ENCODE measurements at places on chromosomes 2 and 18.

DNA sequence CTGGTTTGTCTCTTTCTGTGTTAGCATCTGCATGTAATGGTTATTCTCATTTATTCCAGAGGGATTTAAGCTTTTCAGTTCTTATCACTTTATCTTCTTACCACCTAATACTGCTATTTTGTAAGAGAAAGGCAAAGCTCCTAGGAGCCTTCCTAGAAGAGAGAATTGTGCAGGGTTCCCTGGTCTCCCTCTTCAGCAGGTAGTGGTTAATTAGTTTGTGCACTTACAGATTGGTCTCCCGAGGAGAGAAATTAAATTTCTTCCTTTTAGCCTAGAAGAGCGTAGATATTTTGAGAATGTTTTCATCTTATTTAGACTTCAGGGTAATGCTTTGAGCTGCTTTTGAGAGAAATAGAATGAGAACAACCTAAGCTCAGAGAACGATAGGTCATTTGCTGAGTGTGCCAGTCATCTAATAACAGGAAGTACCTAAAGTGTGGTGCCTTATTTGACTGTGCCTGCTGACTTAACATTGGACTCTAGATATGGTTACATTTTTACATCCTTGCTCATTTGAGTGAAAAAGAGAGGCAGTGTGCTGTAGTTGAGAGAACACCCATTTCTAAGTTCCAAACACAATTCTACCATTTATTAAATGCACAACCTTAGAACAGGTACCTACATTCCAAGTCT, 651.4 kb downstream of the STK39 start:
- no peak for DNase-seq

GRCh38 chr18:39772155-39772919, 2182.7 kb upstream of the PIK3C3 start:
- DNase-seq = no peak

DNA sequence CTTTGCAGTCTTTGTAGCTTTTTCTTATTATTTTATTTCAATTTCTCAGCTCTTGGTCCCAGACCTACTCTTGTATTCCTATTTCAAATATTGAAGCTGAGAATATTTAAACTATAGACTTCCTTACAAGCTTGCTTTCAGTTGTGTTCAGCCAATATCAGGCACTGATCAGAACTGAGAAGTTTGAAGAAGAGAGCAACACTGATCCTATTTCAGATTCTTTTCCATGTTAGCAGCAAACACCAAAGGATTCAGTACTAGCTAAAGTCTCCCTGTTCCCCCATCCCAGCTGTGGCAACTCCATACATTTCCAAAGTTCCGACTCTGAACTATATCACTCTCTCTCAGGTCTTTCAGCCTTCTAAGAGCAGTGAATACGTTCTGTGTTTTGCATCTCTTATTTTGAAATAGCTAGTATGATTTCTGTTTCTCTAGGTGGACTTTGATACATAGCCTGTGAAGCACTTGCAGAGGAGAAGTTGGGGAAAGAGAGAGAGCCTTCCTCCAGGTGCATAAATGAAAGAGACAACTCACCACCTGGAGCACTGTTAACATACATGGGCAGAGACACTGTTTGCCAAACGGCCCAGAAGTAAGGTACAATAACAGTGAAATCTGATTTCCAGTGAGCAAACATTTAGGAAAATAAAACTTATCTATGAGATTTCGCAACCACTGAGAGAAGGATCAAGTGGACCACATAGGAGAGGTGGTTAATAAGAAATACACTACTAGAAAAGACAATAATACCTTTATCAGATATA, 135.0 kb upstream of the ZNF804A start:
- no peak for DNase-seq

DNA sequence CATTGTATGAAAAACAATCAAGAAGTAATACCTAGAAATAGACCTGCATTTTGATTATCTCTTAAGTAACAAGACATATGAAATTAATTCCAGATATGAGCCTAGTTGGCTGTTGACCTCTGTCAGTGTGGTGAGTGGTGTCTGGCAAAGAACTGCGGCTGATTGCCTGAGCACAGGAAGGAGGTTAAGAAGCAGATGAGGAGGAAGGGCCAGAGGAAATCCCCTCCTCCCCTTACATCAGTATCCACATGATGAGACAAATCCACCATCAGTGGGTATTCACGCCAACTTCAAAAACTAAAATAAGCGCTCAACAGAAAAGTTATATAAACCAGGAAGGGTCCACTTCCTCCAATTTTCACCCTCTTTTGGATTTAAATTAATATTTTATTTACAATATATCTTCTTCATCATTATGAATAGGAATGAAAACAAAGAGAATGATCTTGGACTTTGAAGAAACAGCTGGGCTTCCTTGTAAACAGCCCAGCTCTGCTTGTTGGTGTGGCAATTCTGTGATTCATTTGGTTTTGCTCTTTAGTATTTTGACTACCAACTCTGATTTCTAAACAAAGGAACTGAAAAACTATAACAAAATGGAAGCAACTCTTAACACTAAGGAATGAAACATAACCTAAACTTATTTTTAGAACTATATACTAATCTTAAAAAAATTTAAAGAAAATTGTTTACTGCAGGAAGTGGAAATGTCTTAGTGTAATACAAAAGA, 27.3 kb downstream of the RFTN2 start:
- DNase-seq = no peak

DNA sequence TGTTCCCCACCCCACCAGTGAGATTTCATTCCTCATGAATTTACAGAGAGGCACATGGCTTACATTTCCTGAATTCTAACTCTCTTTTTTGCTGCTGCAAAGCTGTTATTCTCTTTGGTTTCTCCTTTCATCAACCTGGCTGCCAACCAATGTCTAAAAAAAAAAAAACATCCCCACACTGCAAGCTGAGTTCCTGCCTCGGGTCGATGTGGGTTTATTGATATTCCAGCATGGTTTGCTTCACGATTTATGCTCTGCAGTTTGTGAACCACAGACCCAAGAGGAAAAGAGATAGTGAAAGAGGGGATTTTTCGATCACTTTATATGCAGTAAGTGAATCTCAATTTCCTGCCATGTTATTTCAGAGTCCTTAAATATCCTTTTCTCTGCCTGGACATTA, 363.6 kb downstream of the LPIN1 start:
- DNase-seq = no peak

DNA sequence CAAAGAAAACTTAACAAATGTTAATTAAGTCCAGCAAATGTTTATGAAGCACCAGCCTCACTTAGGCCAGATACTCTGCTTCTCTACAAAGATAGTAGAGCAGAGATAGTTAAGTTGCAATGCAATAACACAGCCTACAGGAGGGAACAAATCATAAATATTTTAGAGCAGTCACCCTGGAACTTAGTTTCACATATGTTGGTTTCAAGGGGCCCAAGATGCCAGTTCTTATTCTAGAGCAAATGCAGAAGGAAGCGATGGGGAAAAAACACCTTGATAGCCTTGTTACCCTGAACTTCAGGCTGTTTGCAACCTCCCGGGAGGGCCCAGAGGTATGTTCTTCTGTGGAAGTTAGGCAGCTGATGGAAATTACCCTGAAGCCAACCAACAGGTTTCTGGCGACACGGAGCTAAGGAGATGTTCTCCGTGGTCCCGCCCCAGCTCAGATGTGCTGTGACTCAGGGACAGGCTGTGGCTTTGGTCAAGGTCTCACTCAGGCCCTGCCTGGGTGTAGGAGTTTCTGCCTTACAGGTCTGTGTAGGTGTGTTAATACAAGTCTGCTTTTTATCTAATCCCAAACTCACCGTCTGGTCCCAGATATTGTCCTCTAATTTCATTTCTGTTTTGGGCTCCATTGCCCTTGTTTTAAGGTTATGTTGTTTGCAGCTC, 3.8 kb downstream of the CTIF start:
- DNase-seq = no peak

DNA sequence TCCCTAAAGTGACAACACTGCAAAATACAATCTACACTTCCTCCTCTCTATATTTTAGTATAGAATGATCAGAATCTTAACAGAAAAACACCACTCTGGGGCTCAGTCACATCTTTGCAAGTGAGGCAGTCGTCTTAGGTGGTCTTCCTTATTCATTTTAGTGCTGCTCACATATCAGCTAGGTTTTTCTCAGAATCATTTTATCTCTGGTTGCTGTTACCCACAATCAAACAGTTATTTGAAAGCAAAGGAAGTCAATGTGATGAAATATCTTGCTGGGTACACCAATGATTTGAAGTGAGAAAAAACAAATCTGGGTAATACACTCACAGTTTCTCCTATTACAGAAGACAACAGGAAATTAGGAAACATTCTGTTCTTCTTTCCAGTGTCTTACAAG, 275.2 kb downstream of the DSEL start:
- DNase-seq = no peak

GRCh38 chr2:225793736-225794550, 394.4 kb downstream of the NYAP2 start:
- DNase-seq = no peak

DNA sequence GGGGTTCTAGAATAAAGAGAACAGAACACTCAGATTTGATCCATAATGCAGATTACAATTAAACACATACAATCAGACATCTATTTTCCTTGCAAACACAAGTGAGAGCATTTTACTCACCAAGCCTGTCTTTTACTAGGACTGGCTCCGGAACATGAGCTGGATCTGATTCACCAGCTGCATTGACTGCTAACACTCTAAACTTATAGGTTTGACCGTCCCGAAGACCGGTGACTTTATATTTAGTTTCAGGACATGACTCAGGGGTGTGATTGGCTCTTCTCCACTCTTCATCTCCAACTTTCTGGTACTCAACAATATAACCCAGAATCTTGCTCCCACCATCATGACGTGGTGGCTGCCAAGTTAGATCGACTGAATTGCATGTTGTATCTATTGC, 112.4 kb downstream of the PLEKHA3 start:
- DNase-seq = no peak

- no peak for DNase-seq
Measured at GRCh38 chr2:62007555-62007954, 102.1 kb downstream of the COMMD1 start.
